ENCODE measurements at places on chromosomes 1 and 21.

DNA sequence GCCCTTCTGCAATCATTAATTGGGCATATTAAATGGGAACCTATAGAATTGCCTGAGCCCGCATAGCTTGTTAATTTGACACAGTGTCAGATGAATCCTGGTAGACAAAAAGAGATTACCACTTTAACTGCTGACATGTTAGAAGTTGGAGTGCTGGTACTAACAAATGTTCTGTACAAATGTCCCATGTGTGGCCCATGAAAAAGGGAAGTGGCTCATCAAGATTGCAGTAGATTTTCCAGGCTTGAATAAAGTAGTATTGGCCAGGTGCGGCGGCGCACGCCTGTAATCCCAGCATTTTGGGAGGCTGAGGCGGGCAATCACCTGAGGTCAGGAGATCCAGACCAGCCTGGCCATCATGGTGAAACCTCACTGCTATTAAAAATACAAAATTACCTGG is 45.6 kb downstream of the GNPAT start:
- DNase-seq: no peak

DNA sequence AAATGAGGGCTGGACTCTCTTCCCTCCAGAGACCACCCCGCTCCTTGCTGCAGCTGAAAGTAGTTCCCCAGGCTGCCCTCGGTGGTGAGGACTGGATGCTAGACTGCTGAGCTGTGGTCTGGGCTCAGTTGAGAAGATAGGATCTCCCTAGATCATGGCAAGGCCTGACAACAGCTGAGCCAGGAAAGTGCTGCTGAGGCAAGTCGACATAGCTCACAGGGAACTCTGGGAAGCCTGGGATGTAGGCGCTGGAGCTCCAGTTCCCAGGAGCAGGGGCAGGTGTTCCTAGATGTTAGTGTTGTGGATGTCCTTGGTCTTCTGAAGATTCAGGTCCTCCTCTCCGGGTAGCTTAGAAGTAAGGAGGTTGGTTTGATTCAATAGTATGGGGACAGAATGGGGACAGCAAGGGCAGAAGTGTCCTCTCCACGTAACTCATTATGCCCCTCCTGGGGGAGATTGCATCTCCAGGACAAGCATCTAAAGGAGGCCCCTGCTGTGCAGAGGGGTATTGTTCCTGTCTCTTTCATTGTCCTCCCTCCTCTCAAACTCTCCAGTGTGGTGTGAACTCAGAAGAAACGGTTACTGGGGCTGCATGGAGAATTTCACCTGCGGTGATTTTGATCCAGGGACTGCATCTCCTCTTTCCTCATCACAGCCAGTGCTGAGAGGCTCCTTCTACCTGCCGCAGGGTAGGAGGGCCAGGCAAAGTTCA is 3.7 kb downstream of the CYB561D1 start:
- no peak for DNase-seq

DNA sequence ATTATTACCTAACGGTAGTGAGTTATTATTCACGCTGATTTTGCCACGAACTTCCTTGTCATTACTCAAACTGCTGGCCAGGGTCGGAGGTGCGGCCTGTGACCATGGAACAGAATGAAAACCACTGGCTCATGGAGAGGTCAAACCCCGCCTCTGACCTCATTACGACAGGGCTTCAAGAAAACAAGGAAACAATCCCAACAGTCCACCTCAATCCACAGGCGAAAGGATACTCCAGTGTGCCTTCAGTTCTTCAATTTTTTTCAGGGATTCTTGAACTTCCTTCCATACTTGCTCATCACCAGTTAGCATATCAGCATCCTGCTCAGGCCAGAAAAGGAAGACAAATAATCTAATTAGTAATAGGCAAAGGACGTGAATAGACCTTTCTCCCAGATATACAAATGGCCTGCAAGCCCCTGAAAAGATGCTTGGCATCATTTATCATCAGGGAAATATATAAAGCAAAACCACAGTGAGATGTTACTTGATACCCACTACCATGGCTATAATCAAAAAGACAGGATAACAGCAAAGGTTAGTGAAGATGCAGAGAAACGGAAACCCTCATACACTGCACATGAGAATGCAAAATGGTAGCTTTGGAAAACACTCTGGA is 643.4 kb downstream of the SMYD3 start:
- no peak for DNase-seq

GRCh38 chr1:207470927-207471326 is 16.8 kb downstream of the CR2 start:
- DNase-seq: no peak

DNA sequence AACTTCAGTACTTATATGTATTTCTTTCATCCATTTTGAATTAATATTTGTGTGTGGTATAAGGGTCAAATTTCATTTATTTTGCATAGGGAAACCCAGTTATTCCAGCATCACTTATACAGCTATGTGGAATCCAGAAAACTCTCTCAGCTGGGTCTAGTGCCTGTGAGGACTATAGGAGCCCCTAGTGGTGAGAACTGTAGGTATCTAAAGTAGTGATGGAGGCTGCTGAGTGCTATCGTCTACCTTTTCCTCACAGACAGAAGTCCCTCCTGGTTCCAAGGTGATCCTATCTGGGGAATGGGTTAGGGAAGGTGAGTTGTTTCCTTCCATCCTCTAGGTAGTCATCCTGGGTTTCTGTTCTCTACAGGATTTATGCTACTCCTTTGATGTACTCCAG is 352.0 kb upstream of the C1orf87 start:
- DNase-seq: no peak

DNA sequence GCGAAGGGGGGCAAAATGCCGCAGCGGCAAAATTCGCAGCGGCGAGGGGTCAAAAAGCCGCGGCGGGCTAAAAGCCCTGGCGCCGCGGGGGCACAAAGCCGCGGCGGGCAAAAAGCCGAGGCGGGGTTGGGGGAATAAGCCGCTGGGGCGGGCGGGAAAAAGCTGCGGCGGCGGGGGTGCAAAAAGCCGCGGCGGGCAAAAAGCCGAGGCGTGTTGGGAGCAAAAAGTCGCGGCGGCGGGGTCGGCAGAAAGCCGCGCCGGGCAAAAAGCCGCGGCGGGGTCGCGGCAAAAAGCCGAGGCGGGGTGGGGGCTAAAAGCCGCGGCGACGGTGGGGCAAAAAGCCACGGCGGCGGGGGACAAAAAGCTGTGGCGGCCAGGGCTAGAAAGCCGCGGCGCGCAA is 3902.5 kb downstream of the SRGAP2C start:
- DNase-seq: no peak

GRCh38 chr21:40684726-40685125 is 162.2 kb downstream of the DSCAM start:
- no peak for DNase-seq

GRCh38 chr1:24903955-24904730 is 25.9 kb downstream of the RUNX3 start:
- no peak for DNase-seq

- no peak for DNase-seq
Observed at GRCh38 chr1:19869929-19870328, 12.3 kb upstream of the OTUD3 start.

DNA sequence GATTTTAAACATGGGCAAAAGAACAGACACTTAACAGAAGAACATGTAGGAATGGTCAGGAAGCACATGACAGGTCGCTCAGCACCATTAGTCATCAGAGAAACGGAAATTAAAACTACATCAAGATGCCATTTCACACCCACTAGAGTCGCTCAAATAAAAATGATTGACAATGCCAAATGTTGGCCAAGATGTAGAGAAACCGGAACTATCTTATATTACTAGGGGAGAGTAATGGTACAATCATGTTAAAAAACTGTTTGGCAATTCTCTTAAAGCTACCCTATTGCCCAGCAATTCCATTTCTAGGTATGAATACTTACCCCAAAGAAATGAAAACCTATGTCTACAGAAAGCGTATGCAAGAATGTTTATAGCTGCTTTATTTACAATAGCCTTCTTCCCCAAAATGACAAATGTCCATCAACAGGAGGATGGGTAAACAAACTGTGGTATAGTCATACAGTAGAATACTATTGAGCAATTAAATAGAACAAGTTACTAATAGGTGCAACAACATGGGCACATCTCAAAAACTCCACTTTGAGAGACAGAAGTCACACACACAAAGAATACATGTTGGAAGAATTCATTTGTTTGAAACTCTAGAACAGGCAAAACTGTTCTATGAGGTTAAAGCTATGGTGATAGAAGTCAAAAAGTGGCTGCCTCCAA is 92.8 kb downstream of the ETS2 start:
- DNase-seq: no peak

DNA sequence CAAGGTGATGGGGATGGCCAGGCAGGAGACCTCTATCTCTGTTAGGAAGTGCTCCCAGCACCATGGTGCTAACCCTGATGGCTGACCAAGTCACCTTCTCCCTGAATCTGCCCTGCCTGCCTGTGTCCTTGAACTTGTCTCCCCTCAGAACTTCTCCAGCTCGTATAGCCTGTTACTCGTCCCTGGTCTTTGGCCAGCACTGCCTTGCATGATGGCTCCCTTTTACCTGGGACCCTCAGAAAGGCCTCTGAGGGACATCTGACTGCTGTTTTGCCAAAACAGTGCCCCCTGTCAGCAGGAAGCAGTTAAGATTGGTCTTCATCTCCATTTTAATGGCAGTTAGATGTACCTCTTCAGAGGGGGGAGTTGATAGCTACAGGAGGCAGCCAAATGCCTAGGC is 148.3 kb downstream of the RHOU start:
- DNase-seq: no peak

DNA sequence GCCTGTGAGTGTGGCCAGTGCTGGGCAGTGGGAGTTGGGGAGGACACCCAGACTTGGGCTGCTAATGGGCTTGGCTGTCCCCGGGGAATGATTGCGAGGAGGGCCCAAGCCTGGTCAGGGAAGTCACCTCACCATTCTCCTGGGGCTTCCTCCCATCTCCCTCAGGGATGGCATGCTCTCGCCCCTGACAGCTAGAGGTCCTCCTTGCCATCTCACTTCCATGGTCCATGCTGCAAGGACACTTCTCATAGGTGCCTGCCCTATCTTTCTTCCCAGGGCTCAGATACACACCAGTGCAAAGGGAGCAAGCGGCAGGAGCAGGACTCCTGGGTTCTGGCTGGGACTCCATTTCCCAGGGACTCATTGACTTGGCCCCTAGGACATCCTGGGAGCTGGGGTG is 4.1 kb downstream of the NTRK1 start:
- no peak for DNase-seq

GRCh38 chr1:90122654-90123340 is 127.9 kb downstream of the ZNF326 start:
- DNase-seq: no peak

GRCh38 chr1:171075041-171075440 is 15.7 kb upstream of the FMO3 start:
- DNase-seq: no peak

DNA sequence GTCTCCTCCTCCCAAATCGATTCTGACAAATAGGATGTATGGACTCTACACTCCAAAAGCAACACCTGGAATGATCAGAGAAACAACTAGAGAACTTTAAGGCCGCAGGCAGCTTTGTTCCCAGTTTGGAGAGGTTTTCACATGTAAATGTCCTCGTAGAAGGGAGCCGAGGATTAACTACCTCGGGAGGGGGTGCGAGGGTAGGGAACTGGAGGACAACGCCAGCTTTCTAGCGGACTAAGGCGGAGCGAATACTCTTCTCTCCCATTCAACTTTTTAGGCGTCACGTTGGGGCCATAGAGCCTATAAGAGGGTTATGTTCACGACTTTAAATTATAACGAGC is 1.2 kb downstream of the SCAF4 start:
- DNase-seq: no peak
